ENCODE measurements at places on chromosomes 2 and 18. TPM values are rescaled to one million over a fixed set of nuclear protein-coding genes. Genes with fewer than 3 reads are reported as not detected.

GRCh38 chr18:22166069-22166950 lies 3.1 kb upstream of the GATA6 start:
- DNase-seq: no peak

GRCh38 chr2:139079311-139079710 lies 299.1 kb upstream of the NXPH2 start:
- no peak for DNase-seq

- DNase-seq: no peak
Observed at GRCh38 chr2:101018934-101019333, 16.8 kb downstream of the RPL31 start.

- DNase-seq: no peak
Observed at GRCh38 chr2:120575966-120576365, 159.7 kb upstream of the GLI2 start.

- no peak for DNase-seq
Observed at GRCh38 chr2:27281855-27282559, at the start of gene TRIM54. Gene TRIM54, plus strand, starts transcription at chr2:27282429. Its CDS starts 303 bp downstream, at chr2:27282732.

- no peak for DNase-seq
Observed at GRCh38 chr2:106991866-106992265, 105.9 kb upstream of the ST6GAL2 start.

- DNase-seq: no peak
Observed at GRCh38 chr2:165857876-165858275, 63.8 kb upstream of the GALNT3 start.

DNA sequence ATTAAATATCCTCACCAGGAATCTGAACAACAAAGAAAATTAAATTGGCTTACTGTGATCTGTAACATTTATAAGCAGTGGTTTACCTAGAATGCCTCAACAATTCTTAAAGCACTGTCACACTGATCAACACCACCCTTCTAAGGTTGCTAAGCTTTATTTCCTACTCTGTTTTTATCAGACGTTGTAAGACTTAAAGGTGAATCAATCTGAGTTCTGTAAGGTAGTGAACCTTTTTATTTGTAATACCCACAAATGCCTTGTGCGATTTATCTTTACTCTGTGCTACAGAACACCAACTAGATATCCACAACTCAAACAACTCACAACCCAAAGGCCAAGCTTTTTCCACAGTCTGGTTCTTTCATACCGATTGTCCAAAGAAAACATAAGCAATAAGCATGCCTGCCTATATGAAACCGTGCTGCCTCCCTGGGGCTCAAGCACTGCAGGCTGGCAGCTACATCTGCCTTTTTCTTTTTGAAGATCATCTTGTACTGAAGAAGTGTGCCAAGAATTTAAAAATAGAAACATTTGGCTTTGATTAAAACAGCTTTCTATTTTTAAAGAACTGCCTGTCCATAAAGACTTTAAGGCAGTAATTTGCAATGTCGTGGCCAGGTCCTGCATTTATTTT lies 490.7 kb downstream of the NUP35 start:
- no peak for DNase-seq

DNA sequence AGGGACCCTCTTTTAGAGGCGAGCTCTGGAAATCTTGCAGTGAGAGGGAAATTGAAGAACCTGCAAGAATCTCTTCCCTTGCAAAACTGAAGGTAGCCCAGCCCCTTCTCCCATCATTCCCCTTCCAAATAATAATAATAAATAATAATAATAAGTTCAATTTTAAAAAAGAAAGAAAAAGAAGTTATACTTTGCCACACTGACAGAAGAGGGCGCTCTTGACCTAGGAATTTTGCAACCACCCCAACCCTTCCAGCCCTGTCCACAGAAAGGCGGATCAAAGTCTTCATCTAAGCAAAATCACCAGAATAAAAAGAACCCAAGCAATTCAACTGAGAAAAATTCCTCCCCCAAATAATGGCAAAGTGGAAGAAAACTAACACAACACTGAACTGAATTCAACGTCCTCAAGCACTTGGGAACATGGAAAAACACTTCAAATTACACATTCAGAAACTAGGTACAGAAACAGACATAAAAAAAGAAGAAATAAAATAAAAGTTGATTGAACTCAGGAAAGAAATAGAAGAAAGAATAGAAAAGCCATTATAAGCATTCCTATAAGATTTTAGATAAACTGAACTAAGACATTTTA lies 98.9 kb upstream of the GLS start:
- no peak for DNase-seq

GRCh38 chr2:233778030-233778429 lies at the start of gene MROH2A:
Gene MROH2A, plus strand, starts transcription at chr2:233778330. Its CDS starts 1,029 bp downstream, at chr2:233779359.
- DNase-seq: no peak

DNA sequence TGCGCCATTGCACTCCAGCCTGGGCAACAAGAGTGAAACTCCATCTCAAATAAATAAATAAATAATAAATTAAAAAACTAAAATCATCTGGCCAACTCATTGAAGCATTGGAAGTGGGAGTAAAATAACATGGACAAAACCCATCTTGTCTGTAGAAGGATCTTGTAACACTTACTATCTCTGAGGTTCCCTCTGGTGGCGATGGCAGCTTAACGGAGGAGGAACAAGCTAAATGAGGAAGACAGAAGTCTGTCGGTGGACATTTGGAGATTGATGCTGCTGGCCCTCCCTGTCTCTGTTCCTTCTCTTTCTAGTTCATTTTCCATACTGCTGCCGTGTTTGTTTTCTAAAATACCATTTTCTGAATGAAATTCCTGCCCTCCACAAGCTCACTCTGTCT lies 43.4 kb downstream of the ZCCHC2 start:
- DNase-seq: no peak

DNA sequence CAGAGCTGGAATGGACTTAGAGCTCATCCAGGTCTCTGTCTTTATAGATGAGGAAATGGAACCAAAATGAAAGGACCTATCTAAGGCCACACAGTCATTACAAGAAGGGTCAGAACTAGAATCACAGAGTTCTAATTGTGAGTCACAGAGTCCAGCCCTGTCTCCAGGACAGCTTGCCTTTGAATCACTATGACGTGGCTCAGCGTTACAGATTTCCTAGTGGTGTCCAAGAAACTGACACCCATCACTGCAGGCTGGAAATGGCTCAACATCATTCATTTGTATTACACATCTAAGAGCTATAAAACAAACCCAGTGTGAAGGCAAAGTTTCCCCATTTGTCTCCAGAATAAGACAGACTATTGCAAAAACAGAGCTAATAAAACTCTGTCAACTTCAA lies 164.3 kb upstream of the SIX2 start:
- DNase-seq: no peak

DNA sequence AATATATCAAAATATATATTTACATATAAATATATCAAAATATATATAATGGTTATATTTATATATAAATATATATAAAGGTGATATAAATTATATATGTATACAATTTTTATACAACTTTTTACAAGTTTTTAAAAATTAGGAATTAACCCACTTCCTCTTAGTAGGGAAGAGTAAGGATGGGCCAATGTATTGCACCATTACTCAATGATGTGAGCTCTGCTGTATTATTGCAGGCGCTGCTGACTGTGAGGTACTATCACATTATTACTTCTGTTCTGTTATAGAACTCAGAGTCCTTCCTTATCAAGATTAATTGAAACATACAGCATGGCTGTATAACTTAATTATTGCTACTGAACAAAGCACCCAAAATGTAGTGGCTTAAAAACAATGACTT lies 46.0 kb downstream of the CCDC195 start:
- no peak for DNase-seq

GRCh38 chr2:150909090-150909489 lies 352.6 kb downstream of the RBM43 start:
- no peak for DNase-seq

GRCh38 chr2:134718817-134719814 lies at the start of gene TMEM163:
Gene TMEM163, minus strand, starts transcription at chr2:134719000.
- no peak for DNase-seq

DNA sequence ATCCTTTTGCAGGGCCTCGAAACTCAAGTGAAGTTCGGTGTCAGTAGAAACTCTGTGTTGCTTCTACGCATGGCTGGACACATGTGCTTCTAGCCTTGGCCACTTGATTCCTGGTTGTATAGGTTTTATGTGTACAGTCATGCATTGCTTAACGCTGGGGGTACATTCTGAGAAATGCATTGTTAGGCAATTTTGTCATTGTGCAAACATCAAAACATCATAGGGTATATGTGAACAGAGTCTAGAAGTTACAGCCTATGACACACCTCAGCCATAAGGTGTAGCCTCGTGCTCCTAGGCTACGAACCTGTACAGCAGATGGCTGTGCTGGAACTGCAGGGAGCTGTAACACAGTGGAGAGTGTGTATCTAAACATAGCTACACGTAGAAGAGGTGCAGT lies 39.4 kb downstream of the TMEM18 start:
- no peak for DNase-seq

GRCh38 chr2:144479138-144479537 lies 40.8 kb downstream of the ZEB2 start:
- no peak for DNase-seq

DNA sequence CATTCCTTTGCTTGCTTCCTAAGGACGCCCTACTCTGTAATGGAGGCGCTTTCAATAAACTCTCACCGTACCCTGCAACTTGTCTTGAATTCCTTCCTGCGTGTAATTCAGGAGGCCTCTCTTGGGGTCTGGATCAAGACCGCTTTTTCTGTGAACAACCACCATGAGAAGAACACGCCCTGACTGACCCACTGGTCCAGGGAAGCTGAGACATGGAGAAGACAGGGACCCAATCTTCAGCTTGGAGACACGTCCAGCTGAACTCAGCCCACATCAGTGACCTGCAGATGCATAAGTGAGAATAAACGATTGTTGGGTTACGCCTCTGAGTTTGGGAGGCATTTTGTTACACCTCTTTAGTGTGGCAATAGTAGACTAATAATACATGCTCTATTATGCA lies 7.8 kb upstream of the NARS1 start:
- no peak for DNase-seq

DNA sequence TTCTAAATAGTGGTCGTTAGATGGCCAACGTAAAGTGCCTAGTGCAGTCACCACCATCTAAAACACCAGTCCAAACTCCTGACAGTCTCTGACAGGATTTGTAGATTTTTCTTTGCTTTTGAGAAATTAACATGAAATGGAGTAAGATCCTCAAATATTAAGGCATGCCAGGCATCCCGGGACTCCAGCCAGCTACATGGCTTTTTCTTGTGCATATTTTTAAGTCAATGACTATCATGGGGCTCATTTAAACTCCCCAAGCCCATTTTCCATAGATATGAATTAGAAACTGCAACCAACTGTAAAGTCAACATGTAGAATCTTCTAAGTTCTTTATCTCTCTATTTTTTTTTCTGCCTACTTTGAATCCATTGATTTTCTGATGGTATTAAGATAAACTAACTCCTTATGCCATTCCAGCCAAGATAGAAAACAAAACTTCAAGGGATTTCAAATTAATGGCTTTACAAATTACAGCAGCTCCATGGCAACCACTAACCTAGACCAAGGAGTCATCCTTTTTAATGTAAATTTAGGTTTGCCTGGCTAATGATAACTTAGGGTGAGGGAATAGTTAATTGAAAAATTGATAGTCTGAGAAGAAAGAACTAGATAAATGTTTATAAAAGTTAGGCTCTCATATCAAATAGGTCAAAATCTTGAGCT lies 764.1 kb upstream of the NXPH2 start:
- DNase-seq: no peak

DNA sequence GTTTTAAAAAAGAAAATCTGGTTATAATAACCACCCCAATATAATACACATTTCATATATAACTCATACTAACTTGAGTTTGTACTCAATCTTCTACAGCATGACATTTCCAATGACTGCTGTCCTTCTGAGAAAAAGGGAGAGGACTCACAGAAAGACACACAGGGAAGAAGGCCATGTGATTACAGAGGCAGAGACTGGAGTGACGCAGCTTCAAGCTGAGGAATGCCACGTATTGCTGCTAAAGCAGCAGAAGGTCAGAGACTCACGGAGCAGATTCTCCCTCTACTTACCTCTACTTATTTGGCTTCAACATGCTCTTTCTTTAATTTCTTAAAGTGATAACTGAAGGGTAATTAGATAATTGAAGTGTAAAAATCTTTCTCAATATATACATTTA lies 753.5 kb upstream of the PKDCC start:
- DNase-seq: no peak

- no peak for DNase-seq
Observed at GRCh38 chr2:176080540-176081375, 3.0 kb downstream of the EVX2 start.

DNA sequence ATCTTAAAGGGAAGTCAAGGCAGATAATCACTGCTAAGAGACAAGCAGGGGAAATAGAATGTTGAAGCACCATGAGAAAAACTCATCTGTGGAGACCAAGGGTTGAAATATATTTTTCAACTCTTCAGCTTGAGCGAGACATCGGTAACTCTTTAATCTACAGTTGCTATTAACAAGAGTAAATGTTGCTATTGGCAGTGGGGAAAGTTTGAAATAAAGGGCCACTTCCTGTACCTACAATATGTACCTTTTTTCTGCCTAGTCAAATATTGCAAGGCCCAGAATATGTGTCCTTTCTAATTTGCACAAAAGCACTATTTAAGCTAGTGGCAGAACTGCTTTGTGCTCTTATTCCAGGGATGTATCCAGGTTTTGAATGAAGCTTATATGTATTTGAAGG lies 65.8 kb downstream of the EFEMP1 start:
- DNase-seq: no peak

GRCh38 chr18:36176711-36177110 lies 10.6 kb upstream of the MOCOS start:
- no peak for DNase-seq

GRCh38 chr2:229407170-229407569 lies 136.1 kb upstream of the PID1 start:
- DNase-seq: peak; percentile 93

DNA sequence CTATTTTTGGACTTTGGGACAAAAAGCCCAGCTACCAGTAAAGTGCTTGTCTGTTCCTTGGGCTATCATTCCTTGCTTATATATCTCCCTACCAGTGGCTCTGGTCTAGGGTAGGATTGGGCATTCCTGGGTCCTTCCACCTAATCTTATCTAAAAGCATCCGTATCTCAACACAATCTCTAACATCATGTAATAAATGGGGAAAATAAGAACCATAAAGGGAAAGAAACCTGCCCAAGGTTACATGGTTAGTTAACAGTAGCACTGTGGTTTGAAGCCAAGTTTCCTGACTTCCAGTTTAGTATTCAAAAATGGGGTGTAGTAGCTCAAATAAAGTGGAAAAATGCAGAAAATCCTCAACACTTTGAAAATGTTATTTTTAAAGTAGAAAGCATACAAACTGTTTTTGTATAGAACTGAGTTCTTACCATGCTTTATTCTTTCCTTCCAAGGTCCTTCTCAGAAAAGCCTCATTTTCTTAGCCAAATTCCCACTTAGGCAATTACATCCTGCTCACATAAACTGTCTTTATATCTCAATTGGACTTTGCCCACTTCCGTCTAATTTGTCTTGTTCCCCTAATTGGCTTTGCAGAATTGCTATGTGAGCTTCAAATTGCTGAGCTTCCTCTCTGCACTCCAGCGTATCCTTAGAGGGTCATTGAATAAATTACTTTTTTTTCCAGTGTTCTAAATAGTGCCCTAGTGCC lies 273.1 kb upstream of the UBE2E3 start:
- no peak for DNase-seq

Gene SPDYA
- total RNA-seq: 2.3 TPM

Gene ASB3
- total RNA-seq: 10.8 TPM

Gene IGFBP5
- 204 TPM for total RNA-seq

Gene CRACDL
- total RNA-seq: 11.6 TPM

Gene DNER
- total RNA-seq: 27.4 TPM

Gene IL36G
- total RNA-seq: 13.4 TPM
